ENCODE measurements at places on chromosomes 6 and 20.
A peak's percentile ranks its signal among the peaks of the same experiment; 100 is the strongest.

GRCh38 chr20:51484831-51485230, 57.7 kb downstream of the NFATC2 start:
- no peak for DNase-seq

DNA sequence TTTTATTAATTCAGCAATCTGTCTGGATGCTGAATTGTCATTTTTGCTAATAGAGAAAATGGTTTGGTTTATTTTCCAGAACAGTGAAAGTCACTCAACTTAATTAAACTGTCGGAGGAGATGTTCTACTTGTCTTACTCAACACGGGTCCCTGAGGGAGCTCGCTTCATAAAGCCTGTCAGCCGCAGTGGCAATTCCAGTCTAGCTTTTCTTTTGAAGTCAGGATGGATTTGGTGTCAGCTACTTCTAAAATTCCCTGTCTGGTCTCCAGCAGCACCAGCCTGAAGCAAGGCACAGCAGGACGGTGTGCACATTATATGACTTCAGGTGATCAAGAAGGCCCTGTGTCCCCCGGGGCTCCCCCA, 261.5 kb downstream of the SLC24A3 start:
- DNase-seq: no peak

- no peak for DNase-seq
These were observed 39.4 kb downstream of the ITCH start for GRCh38 chr20:34402461-34402860.

GRCh38 chr6:78523622-78524021, 343.7 kb upstream of the IRAK1BP1 start:
- DNase-seq: no peak

GRCh38 chr6:34792605-34793500, 970 bp downstream of the BLTP3A start:
- DNase-seq: peak; percentile 15

- no peak for DNase-seq
These were observed at the start of gene CLIC5 for GRCh38 chr6:46015119-46015968. CLIC5 (minus strand) TSS chr6:46015860; CDS start chr6:46015542, 318 bp downstream.

- DNase-seq: no peak
These were observed 8.5 kb upstream of the GDF5 start for GRCh38 chr20:35446356-35447078.
